ENCODE measurements at places on chromosomes 16 and 17.

GRCh38 chr16:57500578-57501111 lies 14.4 kb upstream of the DOK4 start:
- DNase-seq, result no peak

DNA sequence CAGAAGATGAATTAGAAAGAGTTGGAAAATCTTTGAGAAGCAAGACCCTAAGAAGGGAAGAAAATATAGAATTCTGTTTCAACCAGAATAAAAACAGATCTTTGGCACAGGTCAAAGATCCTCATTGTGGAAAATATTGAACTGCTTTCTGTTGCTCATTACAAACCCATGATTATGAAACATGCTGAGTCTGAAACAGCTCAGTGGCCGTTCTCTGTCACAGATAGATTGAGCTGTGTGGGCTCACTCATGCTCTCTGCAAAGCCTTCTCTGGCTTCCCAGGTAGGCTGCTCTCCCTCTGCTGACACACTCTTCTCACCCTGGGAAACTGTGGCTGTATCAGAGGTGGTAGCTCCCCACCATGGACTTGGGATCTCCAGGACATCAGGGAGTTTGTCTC lies 3.4 kb upstream of the KRT38 start:
- DNase-seq, result no peak

GRCh38 chr17:77848257-77848656 lies 110.2 kb upstream of the TNRC6C start:
- DNase-seq, result no peak

GRCh38 chr16:56950051-56950450 lies 11.7 kb upstream of the CETP start:
- DNase-seq, result no peak

- no peak for DNase-seq
Observed at GRCh38 chr16:74029115-74029792, 267.4 kb upstream of the PSMD7 start.

DNA sequence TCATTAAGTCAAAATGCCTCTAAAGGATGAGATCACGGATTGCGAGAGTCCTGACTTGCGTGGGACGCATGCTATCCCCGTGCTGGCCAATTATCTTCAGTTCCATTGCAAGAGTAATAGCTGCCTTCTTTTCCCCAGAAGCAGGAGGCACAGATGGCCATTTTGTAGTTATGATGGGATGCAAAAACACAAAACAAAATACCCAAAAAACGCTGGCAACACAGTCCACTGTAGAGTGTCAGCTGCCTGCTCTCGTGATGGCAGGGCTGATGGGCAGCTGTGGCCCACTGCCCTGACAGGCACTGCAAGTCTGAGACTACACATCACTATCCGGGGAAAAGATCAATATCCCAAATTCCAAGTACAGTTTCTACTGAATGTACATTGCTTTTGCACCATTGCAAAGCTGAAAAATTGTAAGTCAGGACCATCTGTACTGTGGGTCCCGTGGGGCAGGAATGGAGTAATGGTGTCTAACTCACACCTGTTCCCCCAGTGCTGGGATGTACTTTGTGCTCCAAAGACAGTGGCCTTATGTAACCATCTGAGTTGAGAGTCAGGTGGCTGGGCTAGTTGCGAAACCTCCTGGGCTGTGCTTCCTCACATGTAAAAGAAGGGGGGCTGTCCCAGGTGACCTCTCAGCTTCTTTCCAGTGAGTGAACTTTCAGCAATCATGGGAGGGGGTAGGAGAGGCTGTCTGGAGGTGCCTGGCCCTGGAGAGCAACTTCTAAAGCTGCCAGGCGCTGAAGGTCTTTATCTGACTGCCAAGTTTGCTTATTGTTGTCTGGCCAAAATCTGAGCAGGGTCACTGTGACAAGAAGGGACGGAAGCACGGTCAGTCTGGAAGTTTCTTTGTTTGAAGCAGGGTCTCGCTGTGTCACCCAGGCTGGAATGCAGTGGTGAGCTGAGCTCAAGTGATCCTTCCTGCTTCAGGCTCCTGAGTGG lies 4.7 kb downstream of the SLC47A1 start:
- no peak for DNase-seq

GRCh38 chr16:89393738-89394406 lies 96.5 kb downstream of the ANKRD11 start:
- no peak for DNase-seq

- DNase-seq, result peak; percentile 98
Observed at GRCh38 chr16:53090591-53091411, 36.0 kb downstream of the CHD9 start.

DNA sequence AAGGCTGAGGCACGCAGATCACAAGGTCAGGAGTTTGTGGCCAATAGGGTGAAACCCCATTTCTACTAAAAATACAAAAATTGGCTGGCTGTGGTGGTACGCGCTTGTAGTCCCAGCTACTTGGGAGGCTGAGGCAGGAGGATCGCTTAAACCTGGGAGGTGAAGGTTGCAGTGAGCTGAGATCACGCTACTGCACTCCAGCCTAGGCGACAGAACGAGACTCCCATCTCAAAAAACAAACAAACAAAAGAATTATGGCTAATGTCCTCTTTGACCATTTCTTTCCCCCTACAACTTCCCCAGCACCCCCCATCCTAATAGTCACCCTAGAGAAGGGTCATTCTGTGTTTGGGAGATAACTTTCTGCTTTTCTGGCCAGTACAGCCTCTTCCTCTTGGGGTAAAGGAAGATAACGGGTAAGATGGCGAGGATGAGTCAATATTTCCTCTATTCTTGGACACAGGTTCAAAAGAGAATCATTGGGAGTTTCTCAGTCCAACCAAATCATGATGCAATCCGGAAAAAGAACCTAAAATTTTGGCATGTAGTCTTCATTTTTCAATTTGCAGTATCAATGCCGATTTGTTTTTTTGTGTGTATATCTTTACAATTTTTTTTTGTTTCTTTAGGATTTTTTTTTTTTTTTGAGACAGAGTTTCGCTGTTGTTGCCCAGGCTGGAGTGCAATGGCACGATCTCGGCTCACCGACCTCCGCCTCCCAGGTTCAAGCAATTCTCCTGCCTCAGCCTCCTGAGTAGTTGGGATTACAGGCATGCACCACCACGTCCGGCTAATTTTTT lies 107.6 kb upstream of the MED13 start:
- no peak for DNase-seq

DNA sequence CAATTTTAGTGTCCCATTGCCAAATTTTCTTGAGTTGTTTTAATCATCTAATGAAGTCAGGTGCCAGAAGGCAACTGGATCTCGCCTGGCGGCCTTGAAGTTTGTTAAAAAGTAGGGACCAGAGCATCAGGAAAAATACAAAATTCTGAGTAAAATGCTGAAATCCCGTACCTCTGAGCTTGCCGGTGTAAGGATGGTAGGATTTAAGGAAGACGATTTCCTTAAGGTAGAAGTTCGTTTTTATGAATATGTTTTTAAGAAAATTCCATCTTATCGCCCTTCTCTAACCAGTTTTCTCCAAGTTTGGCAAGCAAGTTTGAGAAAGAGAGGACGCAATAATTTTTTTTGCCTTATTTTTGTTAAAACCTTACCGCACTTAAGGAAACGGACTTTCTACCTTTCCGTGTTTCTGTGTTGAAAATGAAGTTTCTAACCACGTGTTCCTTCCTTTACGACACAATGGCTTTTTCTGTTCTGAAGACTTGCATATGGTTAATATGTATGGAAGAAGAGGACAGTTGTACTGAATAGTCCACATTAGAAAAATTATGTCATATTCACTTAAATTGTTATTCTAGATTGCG lies 748 bp downstream of the ATF7IP2 start:
- DNase-seq, result no peak

- DNase-seq, result no peak
Observed at GRCh38 chr16:10338426-10338825, 47.4 kb upstream of the ATF7IP2 start.

GRCh38 chr17:34051046-34051445 lies 204.0 kb upstream of the CCL2 start:
- no peak for DNase-seq

DNA sequence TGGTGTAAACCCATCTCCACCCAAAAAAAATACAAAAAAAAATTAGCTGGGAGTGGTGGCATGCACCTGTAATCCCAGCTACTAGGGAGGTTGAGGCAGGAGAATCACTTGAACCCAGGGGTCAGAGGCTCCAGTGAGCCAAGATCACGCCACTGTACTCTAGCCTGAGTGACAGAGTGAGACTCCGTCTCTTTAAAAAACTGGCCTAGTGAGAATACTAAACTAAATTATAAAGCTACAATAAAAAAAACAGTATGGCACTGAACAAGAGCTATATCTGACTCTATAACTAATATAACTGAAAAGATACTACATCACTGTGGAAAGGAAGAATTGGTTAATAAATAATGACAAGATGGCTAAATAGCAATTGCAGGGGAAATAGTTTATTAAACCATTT lies 6.4 kb downstream of the SMURF2 start:
- DNase-seq, result no peak

- DNase-seq, result no peak
Observed at GRCh38 chr16:60295451-60295850, 1561.3 kb upstream of the GOT2 start.

DNA sequence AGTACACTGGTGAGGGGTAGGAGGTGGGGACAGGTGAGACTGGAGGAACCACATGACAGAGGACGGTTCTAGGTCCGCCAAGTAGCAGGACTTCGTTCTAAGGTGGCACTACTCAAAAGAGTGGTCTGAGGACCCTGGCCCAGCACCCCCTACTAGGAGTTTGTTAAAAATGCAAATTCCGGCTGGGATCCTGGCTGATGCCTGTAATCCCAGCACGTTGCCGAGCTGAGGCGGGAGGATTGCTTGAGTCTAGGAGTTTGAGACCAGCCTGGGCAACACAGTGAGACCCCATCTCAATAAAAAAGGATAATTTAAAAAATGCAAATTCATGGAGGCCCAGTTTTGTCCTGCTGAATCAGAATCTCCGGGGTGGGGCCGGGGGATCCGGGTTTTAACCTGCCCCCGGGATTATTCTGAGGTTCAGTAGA lies 59.1 kb downstream of the WSB1 start:
- DNase-seq, result no peak

- DNase-seq, result no peak
Observed at GRCh38 chr16:88357317-88358022, 25.3 kb upstream of the ZNF469 start.

DNA sequence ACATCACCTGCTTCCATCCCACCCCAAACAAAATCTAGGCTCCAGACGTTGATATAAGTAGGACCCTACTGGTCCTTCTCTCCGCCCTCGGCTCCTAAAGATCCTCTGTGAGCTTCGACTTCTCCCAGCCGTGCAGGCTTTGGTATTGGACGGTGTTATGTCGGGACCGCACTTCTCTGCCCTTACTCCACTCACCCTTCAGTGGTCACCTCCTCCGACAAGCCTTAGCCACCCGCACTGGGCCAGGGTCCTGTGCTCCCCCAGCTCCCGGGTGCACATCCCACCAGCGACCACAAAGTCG lies 1.6 kb downstream of the PSMB10 start:
- DNase-seq, result no peak

- DNase-seq, result no peak
Observed at GRCh38 chr16:78277321-78278055, 178.0 kb downstream of the WWOX start.

DNA sequence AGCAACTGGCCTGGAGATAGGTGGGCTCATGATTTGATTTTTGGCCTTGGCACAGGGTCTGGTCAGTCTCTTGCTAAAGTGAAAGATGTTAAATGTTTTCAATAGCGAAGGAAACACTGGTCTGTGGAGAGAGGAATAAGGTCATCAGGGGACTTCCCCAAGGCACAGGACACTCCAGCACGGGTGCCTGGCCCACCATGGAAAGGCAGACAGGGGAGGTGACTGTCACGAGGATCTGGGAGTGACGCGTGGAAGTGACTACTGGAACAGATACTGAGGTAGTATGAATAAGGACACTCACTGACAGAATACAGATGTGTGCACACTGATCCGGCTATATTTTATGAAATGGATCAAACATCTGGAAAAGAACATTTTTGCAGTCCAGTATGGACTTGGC lies 16.7 kb upstream of the ICAM2 start:
- no peak for DNase-seq

GRCh38 chr16:23595246-23595950 lies 718 bp downstream of the NDUFAB1 start:
- no peak for DNase-seq

GRCh38 chr16:86424985-86425384 lies 85.3 kb upstream of the FOXF1 start:
- DNase-seq, result no peak

GRCh38 chr17:78174870-78175642 lies 6.7 kb downstream of the SYNGR2 start:
- no peak for DNase-seq

DNA sequence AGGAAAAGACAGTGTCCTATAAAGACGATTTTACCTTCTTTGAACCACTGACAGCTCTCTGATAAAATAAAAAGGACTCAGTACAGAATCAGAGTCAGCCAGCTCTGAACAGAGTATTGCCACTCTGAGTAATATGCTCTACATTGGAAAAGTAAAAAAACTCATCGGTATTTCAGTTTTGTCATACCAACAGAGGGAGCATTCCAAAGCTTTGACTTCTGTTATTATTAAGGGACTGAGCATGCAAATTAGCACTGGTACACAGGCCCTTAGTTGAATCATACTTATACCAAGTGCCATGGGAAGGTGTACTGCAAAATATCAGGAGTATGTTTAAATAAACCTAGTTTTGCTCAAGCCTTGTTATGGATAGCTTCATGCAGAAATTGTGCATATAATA lies 509.0 kb upstream of the KIF2B start:
- DNase-seq, result no peak

GRCh38 chr17:4542726-4543191 lies 12.4 kb downstream of the MYBBP1A start:
- DNase-seq, result peak; percentile 18

GRCh38 chr16:66081775-66082366 lies 284.6 kb upstream of the CDH5 start:
- DNase-seq, result no peak

DNA sequence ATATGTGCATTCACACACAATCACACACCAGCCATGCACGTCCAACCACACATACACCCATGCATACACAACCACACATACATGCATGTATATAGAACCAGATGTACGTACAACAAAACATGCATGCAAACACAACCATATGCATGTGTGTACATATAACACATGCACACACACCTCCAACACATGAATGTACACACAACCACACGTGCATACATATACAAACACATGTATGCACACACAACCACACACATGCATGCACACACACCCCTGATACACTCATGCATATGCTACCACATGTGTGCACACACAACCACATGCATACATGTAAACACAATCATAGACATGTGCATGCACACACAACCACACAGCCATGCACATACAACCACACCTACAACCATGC lies 52.0 kb upstream of the SDK2 start:
- DNase-seq, result no peak

GRCh38 chr16:69918241-69918640 lies 32.9 kb upstream of the CLEC18A start:
- DNase-seq, result no peak

- no peak for DNase-seq
Observed at GRCh38 chr16:89482150-89482816, 8.1 kb downstream of the ANKRD11 start.
